GM20000 (cell line): ENCODE measurements at places on chromosomes 6 and 20.

GRCh38 chr20:8454137-8454712 is 322.2 kb downstream of the PLCB1 start:
- peak; percentile 6 for DNase-seq

- DNase-seq: no peak
These were observed 317.1 kb upstream of the FERMT1 start for GRCh38 chr20:6439737-6440442.

GRCh38 chr20:32300647-32301046 is 23.2 kb downstream of the KIF3B start:
- no peak for DNase-seq

GRCh38 chr6:136641166-136641565 is 90.9 kb upstream of the MAP7 start:
- DNase-seq: no peak

DNA sequence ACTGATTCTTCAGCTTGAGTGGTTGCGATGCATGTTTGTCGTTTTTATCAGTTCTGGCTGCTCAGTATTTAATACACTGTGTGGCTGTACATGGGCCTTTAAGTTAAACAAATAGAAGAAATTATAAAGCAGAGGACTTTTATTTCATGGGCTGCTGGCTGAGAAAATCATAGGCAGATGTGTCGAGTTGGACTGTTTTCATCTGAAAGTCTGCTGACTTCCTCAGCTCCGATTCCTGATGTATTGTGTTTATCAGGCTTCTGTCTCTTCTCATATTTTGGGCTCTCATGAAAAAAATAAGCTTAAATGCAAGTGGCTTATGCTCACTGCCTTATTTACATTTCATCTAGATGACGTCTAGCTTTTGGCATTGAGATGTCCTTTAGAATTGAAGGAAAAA is 129.5 kb upstream of the GGTLC1 start:
- no peak for DNase-seq

DNA sequence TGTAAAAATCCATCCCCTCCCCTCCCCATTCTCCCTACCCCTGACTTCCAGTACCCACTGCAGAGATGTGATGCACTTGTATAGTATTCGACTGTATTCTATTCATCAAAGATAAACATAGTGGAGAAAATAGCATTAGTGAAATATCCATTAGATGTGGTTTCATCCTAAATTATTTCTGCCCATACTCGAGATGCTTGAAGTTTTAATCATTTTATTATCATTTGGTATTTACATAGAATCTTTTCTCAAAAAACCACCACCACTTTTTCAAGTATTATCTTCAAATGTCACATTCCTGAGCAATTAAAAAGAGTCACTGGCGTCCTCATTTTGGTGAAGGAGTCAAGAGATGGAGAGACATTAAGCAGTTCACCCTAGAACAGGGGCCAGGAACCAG is 181.9 kb downstream of the HAO1 start:
- no peak for DNase-seq

DNA sequence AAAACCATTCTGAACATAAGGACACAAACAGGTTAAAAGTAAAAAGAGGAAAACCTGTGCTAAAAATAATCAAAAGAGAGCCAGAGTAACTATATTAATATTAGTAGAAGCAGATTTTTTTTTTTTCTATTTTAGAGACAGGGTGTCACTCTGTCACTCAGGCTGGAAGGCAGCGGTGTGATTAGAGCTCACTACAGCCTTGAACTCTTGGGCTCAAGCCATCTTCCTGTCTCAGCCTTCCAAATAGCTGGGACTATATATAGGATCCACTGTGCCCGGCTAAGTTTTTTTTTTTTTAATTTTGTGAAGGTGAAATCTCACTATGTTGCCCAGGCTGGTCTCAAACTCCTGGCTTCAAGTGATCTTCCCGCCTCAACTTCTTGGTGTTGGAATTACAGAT is 33.4 kb upstream of the PLN start:
- no peak for DNase-seq

- DNase-seq: no peak
These were observed 26.4 kb downstream of the MAP3K4 start for GRCh38 chr6:161017766-161018564.

DNA sequence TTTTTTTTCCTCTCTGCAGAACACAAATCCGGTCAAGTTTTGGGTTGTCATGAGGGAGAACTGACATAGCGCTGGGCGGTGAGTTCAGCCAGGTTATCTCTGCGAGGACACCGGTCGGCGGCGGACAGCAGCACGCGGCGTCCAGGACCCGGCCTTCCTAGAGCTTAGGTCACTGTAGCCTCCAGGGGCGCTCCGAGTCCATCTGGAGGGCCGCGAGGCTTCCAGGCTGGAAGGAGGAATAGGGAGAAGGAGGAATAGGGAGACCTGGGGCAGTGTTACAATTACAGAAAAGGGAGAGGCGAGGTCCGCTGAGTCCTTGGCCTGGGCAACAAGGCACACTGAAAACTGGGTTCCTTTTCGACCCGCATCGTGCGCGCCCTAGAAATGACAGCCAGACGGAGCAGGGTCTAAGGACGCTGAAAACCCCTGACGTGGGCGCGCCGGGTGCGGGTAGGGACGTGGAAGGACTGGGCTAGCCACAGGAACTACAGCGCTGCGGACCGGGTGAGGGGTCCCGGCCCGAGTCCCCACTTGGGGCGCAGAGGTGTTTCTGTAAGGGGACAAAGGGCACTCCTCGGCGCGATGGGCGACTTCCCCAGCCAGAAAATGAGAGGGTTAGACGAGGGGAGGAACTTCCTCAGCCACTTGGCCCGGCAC is 536 bp upstream of the FNDC1 start:
- DNase-seq: no peak

DNA sequence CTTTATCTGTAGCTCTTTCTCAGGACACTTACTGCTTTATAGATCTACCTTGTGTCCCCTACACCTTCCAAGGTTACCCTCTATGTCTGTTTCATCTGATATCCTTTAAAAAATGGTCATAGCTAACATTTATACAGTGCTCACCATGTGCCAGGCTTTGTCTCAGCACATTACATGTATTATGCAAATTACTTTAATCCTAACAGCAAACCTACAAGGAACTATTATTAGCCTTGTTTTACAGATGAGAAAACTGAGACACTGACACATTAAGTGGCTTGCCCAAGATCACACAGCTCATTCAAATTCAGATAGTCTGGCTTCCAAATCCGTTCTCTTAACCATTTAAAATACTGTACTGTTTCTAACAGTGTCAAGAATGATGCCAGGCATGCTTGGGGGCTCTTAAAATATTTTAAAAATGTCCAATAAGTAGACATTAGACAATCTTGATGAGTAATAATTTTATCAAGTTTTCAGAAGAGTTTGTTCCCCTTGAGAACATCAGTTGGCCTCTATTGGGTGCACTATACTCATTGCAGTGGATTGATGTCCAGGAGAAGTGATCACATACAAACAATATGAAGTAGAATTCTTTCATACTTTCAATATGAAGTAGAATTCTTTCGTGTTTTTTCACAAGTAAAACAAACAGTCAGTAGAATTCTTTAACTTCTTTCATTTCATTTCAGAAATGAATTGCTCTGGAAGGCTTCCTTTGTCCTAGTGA is 69.6 kb downstream of the DNAH8 start:
- DNase-seq: no peak

- DNase-seq: no peak
These were observed 45.4 kb upstream of the QKI start for GRCh38 chr6:163369141-163369540.

DNA sequence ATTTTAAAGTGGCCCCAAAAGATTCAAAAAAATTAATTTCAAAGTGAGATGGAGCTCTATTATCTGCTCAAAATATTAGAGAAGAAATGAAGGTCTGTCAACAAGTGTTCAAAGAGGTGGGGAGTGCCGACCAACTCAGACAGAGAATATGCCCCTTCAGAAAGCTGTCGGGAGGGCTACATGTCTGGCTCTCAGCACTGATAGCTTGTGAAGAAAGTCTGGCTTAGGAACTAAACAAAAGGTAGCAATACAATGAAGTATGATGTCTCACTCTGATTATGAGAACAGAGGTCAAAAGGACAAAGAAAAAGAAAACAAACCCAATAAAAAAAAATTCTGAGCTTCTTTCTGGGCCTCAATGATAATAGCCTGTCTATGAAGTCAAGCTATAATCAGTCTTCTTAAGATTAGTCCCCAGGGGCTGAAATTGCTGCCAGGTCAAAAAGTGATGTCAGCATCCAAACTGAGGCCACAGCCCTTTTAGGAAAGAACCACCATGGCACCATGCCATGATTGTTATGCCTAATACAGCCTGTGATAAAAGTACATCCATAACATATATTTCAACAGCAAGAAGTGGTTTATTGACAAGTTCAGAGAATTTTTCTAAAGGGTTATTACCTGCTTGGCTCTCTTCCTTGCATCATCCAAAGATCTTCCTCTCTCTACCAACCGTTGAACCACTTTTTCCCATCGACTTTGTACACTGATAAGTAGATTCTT is 150.9 kb downstream of the DST start:
- no peak for DNase-seq

GRCh38 chr6:83097204-83097603 is 29.7 kb downstream of the DOP1A start:
- DNase-seq: no peak

- DNase-seq: no peak
These were observed 250.6 kb downstream of the SAMD5 start for GRCh38 chr6:147759093-147759492.
